GM19239 (cell line): ENCODE measurements at places on chromosomes 11 and 22.

- DNase-seq, result no peak
These were observed 6.1 kb downstream of the TNNT3 start for GRCh38 chr11:1925373-1926155.

- peak; percentile 22 for DNase-seq
These were observed 7.5 kb upstream of the WEE1 start for GRCh38 chr11:9565822-9566560.

- DNase-seq, result no peak
These were observed 1.6 kb upstream of the LGALS2 start for GRCh38 chr22:37581504-37581903.

DNA sequence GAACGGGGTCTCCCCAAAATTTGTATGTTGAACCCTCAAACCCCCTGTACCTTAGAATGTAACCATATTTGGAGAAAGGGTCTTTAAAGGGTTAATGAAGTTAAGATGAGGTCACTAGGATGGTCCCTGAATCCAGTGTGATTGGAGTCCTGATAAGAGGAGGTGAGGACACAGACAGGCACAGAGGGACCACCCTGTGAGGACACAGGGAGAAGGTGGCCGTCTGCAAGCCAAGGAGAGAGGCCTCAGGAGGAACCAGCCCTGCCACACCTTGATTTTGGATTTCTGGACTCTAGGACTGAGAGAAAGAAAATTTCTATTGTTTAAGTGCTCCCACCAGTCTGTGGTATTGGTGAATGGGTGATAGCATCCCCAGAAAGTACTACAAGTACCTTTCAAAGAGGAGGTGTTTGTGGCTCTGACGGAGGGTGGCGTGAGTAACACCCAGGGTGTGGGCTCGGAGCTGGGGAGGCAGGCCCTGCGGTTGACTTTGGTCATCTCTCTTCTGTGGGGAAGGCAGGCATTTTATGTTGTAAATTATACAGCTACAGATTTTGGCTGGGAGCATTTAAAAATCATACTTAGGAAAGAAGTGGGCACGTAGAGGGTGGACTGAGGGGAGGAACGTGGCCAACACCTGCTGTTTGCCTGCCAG is 13.8 kb downstream of the MRGPRF start:
- DNase-seq, result no peak

DNA sequence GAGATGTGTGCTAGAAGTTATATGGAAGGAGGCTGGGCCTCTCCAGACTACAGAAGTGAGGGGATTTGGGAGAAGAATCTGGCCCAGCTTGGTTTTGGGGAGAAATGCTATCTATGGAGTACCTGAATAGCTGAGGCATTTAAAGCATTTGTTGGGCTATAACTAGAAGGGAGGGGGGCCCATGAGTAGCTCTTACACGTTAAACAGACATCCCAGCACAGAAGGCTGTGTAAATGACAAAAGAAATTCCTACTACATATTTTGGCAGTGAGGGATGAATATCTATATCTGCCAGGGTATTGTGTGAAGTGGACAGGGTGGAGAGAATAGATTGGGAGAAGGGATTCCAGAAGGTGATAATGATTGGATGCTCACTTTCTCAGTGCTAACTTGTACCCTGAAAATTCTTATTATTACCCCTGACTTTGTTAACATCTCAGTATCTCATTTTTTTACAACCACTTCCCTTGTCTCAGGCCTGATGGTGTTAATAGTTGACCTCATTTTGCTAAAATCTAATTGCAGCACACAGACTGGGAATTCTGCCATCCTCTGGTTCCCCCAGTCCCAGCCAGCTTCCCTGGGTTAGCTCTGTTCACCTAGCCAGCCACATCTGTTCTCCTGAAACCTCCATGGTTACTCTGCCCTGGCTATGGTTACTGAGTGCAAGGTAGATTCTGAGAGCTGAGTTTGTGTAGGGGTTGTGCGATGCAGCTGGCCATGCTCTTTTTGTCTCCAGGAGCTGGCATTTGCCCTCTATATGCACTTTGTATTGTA is 28.8 kb upstream of the RRM1 start:
- no peak for DNase-seq

DNA sequence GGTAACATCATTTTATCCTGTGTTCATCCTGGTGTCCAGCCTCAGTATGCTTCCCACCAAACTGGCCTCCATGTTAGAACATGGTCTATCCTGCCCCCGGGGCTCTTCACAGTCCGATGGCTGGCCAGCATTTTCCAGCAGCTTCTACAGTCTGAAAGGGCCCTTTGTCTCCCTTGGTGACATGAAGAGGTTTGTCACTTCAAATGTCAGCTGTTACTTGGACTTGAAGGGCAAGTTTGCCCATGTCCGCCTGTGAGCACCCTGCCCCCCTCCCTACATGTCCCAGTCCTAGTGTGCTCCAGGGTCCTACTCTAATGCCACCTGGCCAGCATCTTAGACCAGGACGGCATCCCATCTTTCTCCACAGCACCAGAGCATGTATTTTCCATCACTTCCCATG is 24.7 kb downstream of the PATZ1 start:
- no peak for DNase-seq

- DNase-seq, result no peak
These were observed 1.5 kb downstream of the BEST1 start for GRCh38 chr11:61951484-61952135.

DNA sequence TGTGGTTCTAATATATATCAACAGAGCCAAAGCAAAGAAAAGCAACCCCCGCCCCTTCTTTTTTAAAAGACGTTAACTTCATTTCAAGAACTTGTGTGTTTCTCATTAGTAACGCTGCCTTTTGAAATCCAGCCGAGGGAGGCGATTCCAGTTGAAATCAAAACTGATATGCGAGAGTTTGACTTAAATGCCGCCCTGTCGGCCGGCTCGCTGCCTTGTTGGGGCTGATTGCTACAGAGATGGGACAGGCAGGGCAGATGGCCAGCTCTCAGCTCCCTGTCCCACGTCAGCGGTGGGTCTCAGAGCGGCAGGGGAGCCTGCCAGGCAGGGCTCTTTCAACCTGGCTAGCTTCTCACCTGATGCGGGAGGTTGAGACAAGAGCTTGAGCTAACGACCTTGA is 51.9 kb upstream of the ALX4 start:
- DNase-seq, result no peak

- DNase-seq, result no peak
These were observed 49.4 kb downstream of the ARHGEF12 start for GRCh38 chr11:120385655-120386054.

- no peak for DNase-seq
These were observed 87.8 kb downstream of the FBXO7 start for GRCh38 chr22:32562401-32562800.

- no peak for DNase-seq
These were observed 224.6 kb downstream of the FAT3 start for GRCh38 chr11:92449222-92449621.

- DNase-seq, result no peak
These were observed 68.1 kb downstream of the MPPED1 start for GRCh38 chr22:43479962-43480361.

DNA sequence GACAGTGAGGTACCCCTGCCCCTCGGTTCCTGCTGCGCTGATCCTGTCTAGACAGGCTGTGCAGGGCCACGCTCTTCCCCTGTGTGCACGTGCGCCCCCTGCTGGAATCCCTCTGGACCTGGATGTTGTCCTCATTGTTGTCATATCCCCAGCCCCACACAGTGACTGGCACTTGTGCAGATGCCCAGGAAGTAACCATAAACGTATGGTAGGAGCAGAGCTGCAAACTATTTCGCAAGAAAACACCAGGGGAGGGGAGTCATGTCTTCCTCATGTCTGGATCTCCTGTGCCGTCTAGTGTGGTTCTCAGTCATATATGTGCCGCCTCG is 114.7 kb downstream of the CRYBB2 start:
- DNase-seq, result no peak
